ENCODE measurements at places on chromosomes 5 and 9. TPM values are rescaled to one million over a fixed set of nuclear protein-coding genes. Genes with fewer than 3 reads are reported as not detected.

DNA sequence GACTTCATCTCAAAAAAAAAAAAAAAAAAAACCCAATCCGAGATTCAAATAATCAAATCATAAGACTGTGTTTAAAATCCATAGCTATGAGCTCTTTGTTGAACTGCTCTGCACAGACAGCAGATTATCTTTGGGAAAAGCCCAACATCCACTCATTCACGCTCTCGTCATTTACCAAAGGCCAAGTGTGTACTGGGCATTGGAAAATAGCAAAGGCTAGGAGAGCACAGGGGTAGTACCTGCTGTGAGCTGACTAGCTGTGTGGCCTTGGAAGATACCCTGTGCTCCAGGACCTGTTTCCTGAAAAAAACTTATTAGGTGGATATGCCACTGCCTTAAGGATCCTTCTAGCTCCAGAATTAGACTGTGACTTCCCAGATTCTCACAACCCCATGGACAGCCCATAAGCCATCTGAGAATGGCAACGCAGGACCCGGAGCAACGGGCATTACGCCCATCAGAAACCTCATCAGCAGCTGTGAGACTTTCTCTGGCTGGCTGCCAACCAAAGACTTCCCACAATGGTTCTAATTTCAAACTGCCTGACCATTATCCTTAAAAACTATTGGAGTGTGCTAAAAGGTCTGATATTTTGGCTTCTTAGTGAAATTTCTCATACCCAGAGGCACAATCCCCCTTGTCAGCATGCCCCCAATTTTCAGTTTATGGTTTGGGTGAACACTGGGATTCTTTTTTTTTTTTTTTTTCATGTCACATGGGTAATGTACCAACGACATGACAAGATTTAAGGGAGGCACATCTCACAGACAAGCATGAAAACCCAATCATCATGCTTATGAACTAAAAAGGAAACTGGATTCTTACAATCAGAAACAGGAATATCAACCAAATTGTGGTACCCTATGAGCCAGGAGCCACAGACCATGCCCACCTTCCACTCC lies 16.8 kb downstream of the SERINC5 start:
- H3K27ac ChIP-seq: no peak overlapping the region
- peaks cover 8% of the 10 kb centered on the region for H3K36me3 ChIP-seq
- DNase-seq: no peak
- no peaks in the 10 kb centered on the region for H3K27me3 ChIP-seq

- H3K27me3 ChIP-seq: no peaks in the 10 kb centered on the region
- H3K4me3 ChIP-seq: no peak overlapping the region
- H3K4me1 ChIP-seq: peaks cover 70% of the 10 kb centered on the region
- peak overlapping the region; percentile 86 for H3K27ac ChIP-seq
Measured at GRCh38 chr5:157046041-157046440, 12.9 kb downstream of the HAVCR1 start.

DNA sequence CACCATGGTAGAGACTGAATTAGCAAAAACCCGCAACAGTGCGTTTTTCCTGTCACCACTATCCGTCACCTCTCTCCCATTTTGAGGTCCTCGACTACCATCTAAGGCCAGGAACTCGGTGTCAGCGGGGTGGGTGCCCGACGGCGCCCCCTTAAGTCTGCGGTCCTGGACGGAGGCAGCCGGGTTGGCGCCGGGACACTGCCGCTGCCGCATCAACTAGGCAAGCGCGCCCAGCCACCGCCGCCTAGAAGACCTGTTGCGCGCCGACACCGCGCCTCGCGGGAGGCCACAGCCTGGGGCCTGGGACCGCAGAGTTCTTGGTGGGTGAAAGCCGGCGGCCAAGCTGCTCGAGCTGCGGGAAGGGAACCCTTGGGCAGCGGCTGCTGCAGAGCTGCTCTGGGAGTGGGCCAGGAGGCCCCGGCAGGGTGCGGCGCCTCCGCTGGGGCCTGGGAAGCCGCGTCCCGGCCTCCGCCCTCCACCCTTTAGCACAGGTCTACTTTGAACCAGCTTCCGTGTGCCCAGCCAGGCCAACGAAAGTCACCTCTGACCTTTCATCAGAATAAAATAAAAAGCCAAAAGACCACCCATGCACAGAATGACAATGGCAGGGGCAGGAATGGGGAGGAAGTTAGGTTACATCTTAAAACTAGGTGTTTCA lies 3.5 kb downstream of the FOXB2 start:
- no peaks in the 10 kb centered on the region for H3K4me1 ChIP-seq
- no peaks in the 10 kb centered on the region for H3K27me3 ChIP-seq
- H3K36me3 ChIP-seq: no peaks in the 10 kb centered on the region
- H3K27ac ChIP-seq: no peak overlapping the region
- DNase-seq: no peak

DNA sequence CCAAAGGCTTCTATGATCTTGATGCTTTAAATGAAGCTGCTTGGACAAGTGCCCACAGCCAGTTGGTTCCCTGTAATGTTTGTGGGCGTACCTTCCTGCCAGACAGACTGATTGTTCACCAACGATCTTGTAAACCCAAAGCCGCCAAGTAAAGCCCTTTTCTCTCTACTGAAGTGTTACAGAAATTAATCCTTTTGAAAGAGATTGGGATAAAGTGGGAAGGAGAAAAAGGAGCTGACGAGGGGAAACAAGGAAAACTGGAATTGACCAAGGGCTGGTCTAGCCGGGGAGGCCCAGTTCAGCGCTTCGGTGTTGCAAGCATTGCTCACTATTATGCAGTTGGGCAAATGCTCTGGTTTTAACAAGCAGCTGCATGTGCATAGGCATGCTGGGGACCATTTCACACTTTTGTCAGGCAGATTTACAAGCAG lies 53.2 kb downstream of the ZNF474 start:
- no peaks in the 10 kb centered on the region for H3K27me3 ChIP-seq
- H3K27ac ChIP-seq: no peak overlapping the region
- no peak overlapping the region for H3K4me3 ChIP-seq
- no peaks in the 10 kb centered on the region for H3K36me3 ChIP-seq

DNA sequence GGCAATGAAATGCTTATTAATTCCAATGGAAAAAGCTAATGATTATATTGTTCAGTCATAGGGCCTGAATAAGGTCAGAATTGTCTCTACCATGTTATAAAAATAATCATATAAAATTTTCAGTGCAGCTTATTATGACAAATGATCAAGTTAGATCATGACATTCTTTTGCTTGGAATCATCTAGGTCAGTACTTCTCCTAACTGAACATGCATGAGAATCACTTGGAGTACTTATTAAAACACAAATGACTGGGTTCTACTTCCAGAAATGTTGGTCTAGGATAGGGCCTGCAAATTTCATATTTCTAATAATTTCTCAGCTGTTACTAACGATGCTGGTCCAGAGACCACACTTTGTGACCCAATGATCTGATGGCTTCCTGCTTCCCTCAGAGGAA lies 806.0 kb upstream of the ZNF608 start:
- no peak overlapping the region for H3K27ac ChIP-seq
- no peak overlapping the region for H3K4me3 ChIP-seq
- no peak for DNase-seq
- no peaks in the 10 kb centered on the region for H3K36me3 ChIP-seq
- H3K27me3 ChIP-seq: no peaks in the 10 kb centered on the region

DNA sequence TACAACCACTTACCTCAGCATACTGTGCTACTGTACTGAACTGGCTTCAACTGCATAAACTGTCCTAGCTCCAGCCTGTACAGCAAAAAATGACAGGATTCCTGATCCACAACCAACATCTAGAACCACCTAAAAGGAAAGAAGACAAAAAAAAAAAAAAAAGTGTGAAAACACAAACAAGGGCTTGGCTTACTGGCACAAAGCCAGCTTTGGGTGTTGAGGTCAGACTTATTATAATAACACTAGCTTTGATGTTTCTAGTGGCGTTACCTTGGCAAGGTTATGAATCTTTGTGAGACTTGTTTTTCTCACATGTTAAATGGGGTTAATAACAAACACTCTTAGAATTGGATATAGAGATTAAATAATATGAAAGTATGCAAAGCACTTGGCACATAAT lies 148.5 kb upstream of the PUM3 start:
- H3K36me3 ChIP-seq: no peaks in the 10 kb centered on the region
- no peak overlapping the region for H3K4me3 ChIP-seq
- no peaks in the 10 kb centered on the region for H3K27me3 ChIP-seq

DNA sequence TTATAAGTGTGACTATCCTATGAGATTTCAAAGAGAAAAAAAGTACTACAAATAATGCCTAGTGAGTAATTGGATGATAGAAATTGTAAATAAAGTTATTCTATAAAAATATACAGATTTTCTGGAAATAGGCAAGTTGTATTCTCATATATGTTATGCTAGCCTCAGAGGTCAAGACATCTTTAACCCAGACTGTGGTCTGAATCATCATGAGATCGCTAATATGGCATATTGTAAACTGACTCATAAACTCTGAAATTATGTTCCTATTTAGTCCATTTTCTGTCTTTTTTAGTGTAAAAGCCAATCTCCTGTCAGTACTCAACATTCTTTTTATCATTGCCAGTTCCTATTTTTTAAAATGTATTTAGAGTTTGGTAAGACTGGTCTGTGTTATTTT lies 14.2 kb downstream of the LOX start:
- DNase-seq: no peak
- no peak overlapping the region for H3K27ac ChIP-seq
- H3K27me3 ChIP-seq: no peaks in the 10 kb centered on the region
- H3K4me1 ChIP-seq: no peaks in the 10 kb centered on the region

DNA sequence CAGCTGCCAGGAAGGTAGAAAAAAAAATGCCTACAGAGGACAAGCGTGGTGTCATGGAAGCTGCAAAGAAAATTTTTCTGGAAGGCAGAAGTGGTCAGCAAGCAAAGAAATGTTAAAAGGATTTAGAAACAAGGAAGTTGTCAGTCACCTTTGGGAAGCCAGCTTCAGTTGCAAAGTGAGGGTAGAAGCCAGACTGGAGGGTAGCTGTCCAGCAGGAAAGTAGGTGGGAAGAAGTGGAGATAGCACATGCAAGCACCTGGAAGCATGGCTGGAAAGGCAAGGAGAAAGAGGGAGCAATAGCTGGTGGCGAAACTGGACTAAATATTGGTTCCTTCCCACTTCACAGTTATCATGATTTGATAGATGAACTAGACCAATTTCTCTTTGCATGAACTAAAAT lies 54.3 kb downstream of the ADRB2 start:
- H3K4me1 ChIP-seq: no peaks in the 10 kb centered on the region
- no peaks in the 10 kb centered on the region for H3K27me3 ChIP-seq
- no peaks in the 10 kb centered on the region for H3K36me3 ChIP-seq
- no peak overlapping the region for H3K4me3 ChIP-seq
- DNase-seq: no peak

- no peaks in the 10 kb centered on the region for H3K4me1 ChIP-seq
- H3K27me3 ChIP-seq: no peaks in the 10 kb centered on the region
- no peaks in the 10 kb centered on the region for H3K36me3 ChIP-seq
- no peak overlapping the region for H3K4me3 ChIP-seq
Measured at GRCh38 chr5:33877449-33877848, 14.3 kb downstream of the ADAMTS12 start.

DNA sequence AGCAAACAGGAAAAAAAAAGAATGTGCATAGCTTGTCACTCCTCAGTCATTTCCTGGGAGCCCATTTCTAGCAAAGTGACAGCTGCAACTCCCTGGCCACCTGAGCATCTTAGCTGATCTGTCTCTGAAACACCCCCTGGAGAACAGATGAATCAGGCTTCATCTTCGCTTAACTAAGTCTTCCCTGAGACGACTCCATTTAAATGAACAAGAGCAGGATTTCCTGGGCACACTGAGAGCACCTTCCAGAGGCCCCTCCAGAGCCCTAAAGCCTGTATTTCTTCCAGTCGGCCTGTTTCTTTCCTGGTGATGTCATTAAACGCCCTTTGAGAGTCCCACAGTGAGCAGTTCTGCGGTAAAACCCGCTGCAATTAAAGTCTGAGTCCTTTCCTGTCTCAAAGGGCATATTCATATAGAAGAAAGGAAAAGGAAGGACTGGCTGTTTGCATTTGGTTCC lies 13.9 kb downstream of the TGFBI start:
- no peaks in the 10 kb centered on the region for H3K4me1 ChIP-seq
- no peaks in the 10 kb centered on the region for H3K27me3 ChIP-seq
- H3K36me3 ChIP-seq: no peaks in the 10 kb centered on the region
- no peak for DNase-seq

GRCh38 chr9:123061216-123061615 lies 27.7 kb downstream of the GPR21 start:
- DNase-seq: no peak
- H3K4me3 ChIP-seq: no peak overlapping the region
- no peaks in the 10 kb centered on the region for H3K27me3 ChIP-seq
- H3K36me3 ChIP-seq: no peaks in the 10 kb centered on the region

GRCh38 chr9:93637886-93638285 lies 61.5 kb downstream of the PHF2 start:
- H3K27me3 ChIP-seq: no peaks in the 10 kb centered on the region
- H3K4me3 ChIP-seq: no peak overlapping the region
- no peak for DNase-seq
- no peak overlapping the region for H3K27ac ChIP-seq

DNA sequence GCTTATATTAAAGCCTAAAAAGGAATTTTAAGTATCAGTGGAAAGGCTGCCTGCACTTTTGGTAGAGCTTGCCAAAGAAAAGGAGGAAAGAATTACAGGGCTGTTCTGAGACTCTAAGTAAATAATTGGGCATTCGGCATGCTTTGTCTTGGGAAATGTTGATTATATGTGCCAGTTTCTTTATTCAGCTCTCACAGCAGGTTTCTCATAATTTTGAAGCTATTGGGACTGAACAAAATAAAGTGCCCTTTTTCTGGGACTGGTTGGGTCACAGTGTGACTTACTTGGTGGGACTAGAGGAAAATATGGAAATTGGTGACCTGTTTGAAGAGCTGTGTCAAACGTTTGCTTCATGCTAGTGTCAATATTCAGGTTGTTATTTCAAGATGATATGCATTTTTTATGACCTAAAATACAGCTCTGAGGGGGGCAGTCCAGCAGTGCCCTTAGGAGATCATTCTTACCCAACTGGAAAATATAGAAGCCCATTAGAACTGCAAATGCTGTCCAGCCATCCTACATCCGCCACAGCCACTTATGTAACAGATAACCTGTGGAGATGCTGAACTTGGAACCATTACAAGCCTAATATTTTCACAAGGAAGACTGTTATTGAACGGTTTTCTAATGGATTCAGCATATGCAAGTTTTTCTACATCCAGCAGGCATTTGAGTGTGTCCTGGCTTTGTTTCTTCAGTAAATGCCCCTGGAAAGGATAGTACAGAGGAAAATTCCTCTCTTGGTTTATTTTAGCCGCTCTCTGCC lies 122.4 kb downstream of the SNCAIP start:
- H3K4me3 ChIP-seq: no peak overlapping the region
- H3K27ac ChIP-seq: no peak overlapping the region
- H3K27me3 ChIP-seq: no peaks in the 10 kb centered on the region
- no peaks in the 10 kb centered on the region for H3K4me1 ChIP-seq
- no peaks in the 10 kb centered on the region for H3K36me3 ChIP-seq

GRCh38 chr5:2135354-2135753 lies 252.6 kb upstream of the IRX4 start:
- no peak overlapping the region for H3K4me3 ChIP-seq
- no peaks in the 10 kb centered on the region for H3K36me3 ChIP-seq
- DNase-seq: no peak
- H3K27ac ChIP-seq: no peak overlapping the region
- no peaks in the 10 kb centered on the region for H3K4me1 ChIP-seq
- H3K27me3 ChIP-seq: no peaks in the 10 kb centered on the region

LCNL1 gene
- total RNA-seq: not detected

BHMT2 gene
- not detected for total RNA-seq

BTNL8 gene
- total RNA-seq: 7.3 TPM
